NCI-H1694 treated with DMSO at 0.1 percent for 48 hours (cell line): ENCODE measurements at places on chromosomes 12 and 14.

DNA sequence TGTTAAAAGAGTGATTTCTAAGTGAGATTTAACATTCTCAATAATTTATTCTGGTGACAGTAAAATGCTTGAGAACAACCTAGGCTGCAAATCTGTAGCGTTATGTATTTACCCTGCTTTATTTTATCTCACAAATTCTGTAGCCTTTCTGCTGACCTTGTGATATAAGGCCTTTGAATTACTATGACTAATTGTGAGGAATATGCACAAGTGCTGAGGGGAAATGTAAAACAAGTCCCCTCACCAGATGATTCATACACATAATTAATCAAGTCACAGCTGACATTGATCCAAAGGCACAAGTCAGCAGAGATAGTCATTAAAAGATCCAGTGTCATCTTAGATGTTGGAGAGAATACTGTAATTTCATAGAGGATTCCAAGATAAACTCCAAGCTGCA lies 992.7 kb upstream of the USP15 start:
- DNase-seq, result no peak

DNA sequence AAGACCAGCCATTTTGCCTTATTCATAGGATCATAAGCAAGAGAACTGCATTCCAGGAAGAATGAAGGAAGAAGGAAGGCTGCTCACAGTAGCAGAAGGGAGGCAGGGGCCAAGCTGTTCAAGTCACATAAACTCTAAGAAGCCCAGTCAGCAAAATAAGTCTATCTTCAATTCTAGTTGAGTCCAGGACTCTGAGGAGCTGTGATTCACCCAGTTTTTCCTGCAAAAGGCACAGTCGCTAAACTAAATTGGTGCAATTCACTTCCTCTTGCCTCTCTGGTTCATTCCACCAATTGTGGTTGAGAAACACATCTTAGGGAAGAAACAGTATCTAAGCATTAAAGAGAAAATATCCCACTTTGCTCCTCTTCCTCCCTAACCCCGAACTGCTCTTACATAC lies 9.8 kb downstream of the ZNF641 start:
- DNase-seq, result no peak

DNA sequence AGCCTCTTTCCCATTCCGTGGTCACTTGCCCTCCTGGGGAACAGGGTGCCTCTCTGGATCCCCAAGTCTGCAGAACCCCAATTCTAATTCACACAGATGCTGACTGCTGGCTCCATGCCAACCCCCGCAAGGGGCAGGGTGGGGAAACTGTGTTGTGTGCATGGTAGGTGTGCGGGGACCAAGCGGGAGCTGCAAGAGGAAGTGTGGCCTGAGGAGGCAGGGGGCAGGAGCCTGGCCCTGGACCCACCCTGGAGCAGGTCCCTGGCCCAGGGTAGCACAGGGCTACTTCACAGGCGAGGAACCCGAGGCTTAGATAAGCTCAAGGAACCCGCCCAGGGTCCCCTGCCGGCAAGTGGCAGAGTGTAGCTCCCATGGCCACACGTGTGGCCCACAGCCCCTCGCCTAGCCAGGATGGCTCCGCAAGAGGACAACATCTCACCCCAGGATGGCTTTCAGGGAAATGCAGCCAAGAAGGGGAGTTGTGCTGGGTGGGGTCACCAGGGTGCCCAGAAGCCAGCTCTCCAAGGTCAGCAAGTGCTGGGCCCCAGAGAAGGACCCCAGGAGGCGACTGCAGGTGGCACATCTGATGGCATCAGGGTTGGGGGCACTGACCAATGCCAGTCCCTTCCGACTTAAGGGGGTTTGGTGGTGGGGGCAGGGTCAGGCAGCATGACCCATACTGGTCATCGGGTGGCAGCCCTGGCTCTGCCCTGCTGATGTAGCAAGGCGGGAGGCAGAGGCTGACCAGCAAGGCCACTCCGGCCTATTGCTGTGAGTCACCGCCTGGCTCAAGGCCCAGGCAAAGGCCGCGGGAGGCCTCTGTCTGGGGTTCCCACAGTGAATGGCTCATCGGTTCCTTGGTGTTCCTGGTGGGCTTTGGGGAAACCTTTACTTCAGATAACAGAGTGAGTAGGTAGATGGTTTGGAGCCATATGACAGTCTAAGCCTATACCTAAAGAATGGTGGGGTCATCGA lies 37.3 kb upstream of the EML1 start:
- DNase-seq, result no peak

DNA sequence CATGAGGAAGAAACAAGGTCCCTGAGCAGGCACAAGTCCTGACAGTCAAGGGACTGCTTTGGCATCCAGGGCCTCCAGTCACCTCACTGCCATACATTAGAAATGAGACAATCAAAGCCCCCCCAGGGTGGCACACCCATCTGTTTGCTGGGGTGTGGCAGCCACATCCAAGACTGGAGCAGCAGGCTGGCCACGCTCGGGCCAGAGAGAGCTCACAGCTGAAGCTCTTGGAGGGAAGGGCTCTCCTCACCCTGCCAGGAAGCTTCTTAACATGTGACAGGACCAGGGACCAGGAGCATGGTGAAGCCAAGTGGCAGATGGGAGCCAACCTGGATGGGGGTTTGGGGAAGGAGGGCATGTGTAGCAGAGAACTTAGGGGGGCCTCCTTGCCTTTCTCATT lies 10.0 kb downstream of the CACNB3 start:
- DNase-seq, result no peak

GRCh38 chr12:13973996-13974395 lies 7.4 kb downstream of the GRIN2B start:
- DNase-seq, result no peak

DNA sequence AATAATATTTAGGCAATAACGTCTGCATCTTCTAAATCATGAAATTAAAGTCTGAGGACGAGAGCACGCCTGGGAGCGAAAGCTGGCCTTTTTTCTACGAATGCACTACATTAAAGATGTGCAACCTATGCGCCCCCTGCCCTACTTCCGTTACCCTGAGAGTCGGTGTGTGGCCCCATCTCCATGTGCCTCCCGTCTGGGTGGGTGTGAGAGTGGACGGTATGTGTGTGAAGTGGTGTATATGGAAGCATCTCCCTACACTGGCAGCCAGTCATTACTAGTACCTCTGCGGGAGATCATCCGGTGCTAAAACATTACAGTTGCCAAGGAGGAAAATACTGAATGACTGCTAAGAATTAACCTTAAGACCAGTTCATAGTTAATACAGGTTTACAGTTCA lies 19.3 kb downstream of the CKB start:
- DNase-seq, result no peak

- DNase-seq, result no peak
These were observed 2.6 kb upstream of the PPP1R1A start for GRCh38 chr12:54590978-54591591.

- DNase-seq, result no peak
These were observed 2.1 kb upstream of the INHBE start for GRCh38 chr12:57452937-57453509.

GRCh38 chr14:77037215-77037937 lies 8.9 kb upstream of the IRF2BPL start:
- DNase-seq, result no peak

DNA sequence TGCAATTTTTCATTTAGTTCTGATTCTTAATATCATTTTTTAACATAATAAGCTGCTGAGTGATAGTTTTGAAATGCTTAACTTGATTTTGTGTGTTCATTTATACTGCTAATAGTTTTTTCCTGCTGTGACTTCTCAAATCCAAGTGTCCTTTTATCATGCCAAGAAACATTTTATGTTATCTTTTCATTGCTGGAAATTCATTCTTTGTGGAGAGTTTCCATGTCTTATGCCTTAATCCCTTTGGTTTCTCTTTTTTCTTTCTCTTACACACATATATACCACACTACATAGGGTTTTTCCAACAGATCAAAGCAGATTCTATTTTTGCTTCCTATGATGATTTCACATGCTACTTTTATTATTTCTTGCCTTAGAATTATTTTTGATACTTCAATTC lies 981.1 kb downstream of the SLC6A15 start:
- DNase-seq, result no peak

- DNase-seq, result no peak
These were observed 68.8 kb downstream of the ADCK1 start for GRCh38 chr14:77868552-77869285.
